ENCODE measurements at places on chromosomes 3 and 15.

GRCh38 chr3:145471976-145472375, 689.0 kb downstream of the PLOD2 start:
- no peak for DNase-seq

DNA sequence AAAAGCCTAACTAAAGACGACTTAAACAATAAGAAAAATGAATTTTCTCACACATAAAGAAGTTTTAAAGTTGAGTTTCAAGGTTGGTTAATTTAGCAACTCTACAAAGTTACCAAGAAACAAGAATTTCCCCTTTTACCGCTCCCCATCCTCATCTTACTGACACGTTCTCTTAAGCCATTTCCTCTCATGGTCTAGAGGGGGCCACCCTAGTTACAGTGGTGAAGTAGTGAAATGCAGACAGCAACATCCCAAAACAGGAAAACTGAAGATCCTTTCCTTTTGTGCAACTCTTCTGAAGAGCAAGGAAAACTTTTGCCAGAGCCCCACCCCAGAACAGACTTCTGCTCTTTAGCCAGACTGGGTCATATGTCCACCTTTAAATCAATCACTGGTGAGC, 17.3 kb upstream of the SOX14 start:
- DNase-seq = no peak

GRCh38 chr3:180335050-180335449, 266.9 kb upstream of the TTC14 start:
- no peak for DNase-seq

- no peak for DNase-seq
Observed at GRCh38 chr15:80179025-80179759, 26.4 kb downstream of the FAH start.

DNA sequence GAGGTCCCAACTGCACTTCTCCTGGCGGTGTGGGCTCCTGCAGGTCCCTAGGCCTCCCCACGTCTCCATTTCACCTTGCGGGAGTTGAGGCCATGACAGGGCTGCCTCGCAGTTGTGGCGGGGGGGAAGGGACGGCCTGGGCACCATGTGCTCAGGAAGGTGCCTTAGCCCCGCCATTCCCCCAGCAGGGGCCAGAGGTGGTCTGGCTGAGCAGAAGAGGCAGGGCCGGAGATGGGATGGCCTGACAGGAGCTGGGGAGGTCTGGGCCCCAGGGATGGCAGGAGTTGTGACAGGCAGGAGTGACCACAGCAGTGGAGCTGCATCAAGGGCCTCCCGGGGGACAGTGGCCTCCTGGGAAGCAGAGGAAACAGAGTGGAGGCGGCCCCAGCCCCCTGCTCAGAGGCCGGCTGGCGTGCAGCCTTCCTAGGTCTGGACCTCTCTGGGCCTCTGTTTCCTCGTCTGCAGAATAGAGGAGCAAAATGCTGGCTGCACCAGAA, 18.7 kb upstream of the KLF15 start:
- no peak for DNase-seq

DNA sequence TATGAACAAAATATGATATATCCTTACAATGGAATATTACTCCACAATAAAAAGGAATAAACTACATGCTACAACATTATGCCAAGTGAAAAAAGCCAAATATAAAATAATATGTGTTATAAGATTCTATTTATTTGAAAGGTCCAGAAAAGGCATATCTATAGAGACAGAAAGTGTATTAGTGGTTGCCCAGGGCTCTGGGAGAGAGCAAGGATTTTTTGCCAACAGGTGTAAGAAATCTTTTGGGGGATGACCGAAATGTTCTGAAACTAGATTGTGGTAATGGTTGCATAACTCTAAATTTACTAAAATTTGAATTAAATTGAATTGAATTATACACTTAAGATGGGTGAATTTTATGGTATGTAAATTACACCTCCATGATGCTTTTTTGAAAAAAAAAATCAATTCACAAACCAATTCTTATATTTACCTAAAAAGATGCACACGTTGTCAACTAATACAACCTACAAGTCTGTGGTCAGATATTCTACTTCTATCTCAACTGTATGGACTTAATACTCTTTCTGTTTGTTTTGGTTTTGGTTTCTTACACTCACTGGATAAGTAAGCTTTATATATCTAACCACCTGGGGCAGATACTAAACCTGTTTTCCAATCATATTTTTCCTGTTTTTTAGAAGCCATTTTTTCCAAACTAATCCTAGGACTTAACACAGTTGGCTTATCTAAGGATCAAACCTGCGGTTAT, 75.8 kb downstream of the FBN1 start:
- DNase-seq = no peak
